Activated T-helper 17 cell treated with anti-CD3 and anti-CD28 coated beads, Interleukin-2, amount 50 U/mL, for 72 hours (primary cell): ENCODE measurements at places on chromosomes 12 and 14.

DNA sequence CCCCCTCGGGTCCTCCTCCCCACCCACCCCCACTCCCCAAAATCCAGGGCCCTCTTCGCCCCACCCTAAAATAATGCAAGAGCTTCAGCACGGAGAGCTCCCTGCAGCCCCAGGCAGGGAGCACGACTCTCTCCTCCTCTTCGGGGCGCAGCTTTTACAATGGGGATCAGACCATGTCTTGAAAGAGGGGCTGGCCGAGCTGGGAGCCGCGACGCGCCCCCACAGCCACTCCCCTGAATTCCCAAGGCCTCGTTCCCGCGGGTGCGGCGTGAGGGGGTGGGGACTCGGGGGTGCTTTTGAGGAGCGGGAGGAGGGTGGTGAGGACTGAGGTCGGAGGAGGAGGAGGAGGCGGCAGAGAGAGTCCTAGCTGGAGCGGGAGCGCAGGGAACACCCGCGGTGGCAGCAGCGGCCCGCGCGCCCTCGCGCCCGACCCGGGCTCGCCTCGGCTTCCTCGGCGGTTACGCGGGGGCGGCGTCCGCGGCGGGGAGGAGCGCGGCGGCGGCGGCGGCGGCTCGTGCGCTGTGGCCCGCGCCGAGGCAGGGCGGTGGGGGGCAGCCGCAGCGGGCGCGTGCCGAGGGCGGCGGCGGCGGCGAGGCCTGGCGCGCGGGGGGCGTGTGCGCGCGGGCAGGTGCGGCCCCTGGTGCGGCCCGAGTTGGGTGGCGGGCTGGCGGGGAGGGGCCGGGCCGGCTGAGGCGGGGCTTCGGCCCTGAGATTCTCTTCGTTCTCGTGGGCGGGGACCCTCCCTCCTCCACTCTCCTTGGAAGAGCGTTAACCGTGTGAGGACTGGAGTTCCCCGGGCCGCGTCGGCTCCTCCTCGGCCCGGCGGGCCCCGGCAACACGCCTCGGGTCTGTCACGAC lies at the start of gene ANKS1B:
Gene ANKS1B, minus strand, starts transcription at position 666 of the 858 bp plus-strand sequence. CDS start 699 bp downstream, outside the sequence.
- H3K27me3 ChIP-seq: peaks cover 46% of the 10 kb centered on the region
- no peak within 1 kb of the TSS for H3K27ac ChIP-seq
- H3K4me3 ChIP-seq: peak within 1 kb of the TSS; percentile 65
- peak; percentile 45 for ATAC-seq
- no peaks in the 10 kb centered on the region for H3K4me1 ChIP-seq
- H3K36me3 ChIP-seq: peaks cover 9% of the 10 kb centered on the region

- no peak overlapping the region for H3K4me3 ChIP-seq
- ATAC-seq: no peak
- H3K27ac ChIP-seq: no peak overlapping the region
- H3K4me1 ChIP-seq: peaks cover 24% of the 10 kb centered on the region
- H3K36me3 ChIP-seq: no peaks in the 10 kb centered on the region
- peaks cover 10% of the 10 kb centered on the region for H3K27me3 ChIP-seq
Measured at GRCh38 chr12:52630008-52630500, 11.7 kb upstream of the KRT73 start.

GRCh38 chr14:30020271-30020670 lies 92.6 kb upstream of the PRKD1 start:
- no peak for ATAC-seq
- H3K4me3 ChIP-seq: no peak overlapping the region
- H3K27me3 ChIP-seq: no peaks in the 10 kb centered on the region
- H3K4me1 ChIP-seq: no peaks in the 10 kb centered on the region

GRCh38 chr12:9992296-9992695 lies 6.6 kb downstream of the CLEC1B start:
- H3K36me3 ChIP-seq: no peaks in the 10 kb centered on the region
- no peak overlapping the region for H3K4me3 ChIP-seq
- H3K27me3 ChIP-seq: peaks cover 28% of the 10 kb centered on the region
- ATAC-seq: no peak
- H3K27ac ChIP-seq: no peak overlapping the region

GRCh38 chr14:64508215-64508776 lies 3.7 kb downstream of the ZBTB1 start:
- H3K27ac ChIP-seq: peak overlapping the region; percentile 97
- H3K27me3 ChIP-seq: no peaks in the 10 kb centered on the region
- peak overlapping the region; percentile 91 for H3K4me3 ChIP-seq
- peaks cover 39% of the 10 kb centered on the region for H3K4me1 ChIP-seq
- no peak for ATAC-seq

DNA sequence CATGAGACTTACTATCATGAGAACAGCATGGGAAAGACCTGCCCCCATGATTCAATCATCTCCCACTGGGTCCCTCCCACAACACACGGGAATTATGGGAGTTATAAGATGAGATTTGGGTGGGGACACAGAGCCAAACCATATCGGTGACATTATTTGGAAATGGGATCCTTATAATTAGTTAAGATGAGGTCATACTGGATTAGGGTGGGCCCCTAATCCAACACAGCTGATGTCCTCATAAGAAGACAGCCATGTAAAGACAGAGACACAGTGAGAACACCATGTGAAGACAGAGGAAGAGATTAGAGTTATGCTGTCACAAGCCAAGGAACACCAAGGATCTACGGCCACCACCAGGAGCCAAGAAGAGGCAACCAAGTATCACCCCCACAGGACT lies 161.7 kb downstream of the SPTSSA start:
- no peaks in the 10 kb centered on the region for H3K4me1 ChIP-seq
- H3K4me3 ChIP-seq: no peak overlapping the region
- peaks cover 12% of the 10 kb centered on the region for H3K27me3 ChIP-seq
- H3K27ac ChIP-seq: no peak overlapping the region

- no peaks in the 10 kb centered on the region for H3K36me3 ChIP-seq
- no peaks in the 10 kb centered on the region for H3K4me1 ChIP-seq
- no peak overlapping the region for H3K4me3 ChIP-seq
- H3K27me3 ChIP-seq: peaks cover 3% of the 10 kb centered on the region
- no peak for ATAC-seq
- no peak overlapping the region for H3K27ac ChIP-seq
Measured at GRCh38 chr12:129870136-129870535, 33.7 kb downstream of the TMEM132D start.

GRCh38 chr12:86662464-86662863 lies 406.3 kb upstream of the MGAT4C start:
- no peaks in the 10 kb centered on the region for H3K27me3 ChIP-seq
- no peak overlapping the region for H3K4me3 ChIP-seq
- no peaks in the 10 kb centered on the region for H3K36me3 ChIP-seq
- no peaks in the 10 kb centered on the region for H3K4me1 ChIP-seq
- H3K27ac ChIP-seq: no peak overlapping the region

DNA sequence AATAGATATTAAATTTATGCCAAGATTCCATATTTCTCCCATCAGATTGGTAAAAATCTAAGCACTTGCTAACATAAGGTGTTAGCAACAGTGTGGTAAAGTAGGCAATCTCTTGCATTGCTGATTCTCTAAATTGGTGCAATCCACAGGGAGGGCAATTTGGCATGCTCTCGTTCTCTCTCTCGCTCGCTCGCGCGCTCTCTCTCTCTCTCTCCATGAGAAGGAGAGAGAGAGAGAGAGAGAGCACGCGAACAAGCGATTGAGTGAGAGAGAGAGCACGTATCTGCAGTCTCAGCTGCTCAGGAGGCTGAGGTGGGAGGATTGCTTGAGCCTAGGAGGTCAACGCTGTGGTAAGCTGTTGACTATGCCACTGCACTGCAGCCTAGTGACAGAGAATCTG lies 25.9 kb downstream of the PSEN1 start:
- no peak for ATAC-seq
- no peaks in the 10 kb centered on the region for H3K27me3 ChIP-seq
- H3K27ac ChIP-seq: no peak overlapping the region
- H3K4me3 ChIP-seq: no peak overlapping the region
- H3K4me1 ChIP-seq: no peaks in the 10 kb centered on the region

GRCh38 chr12:75984577-75985182 lies 46.9 kb downstream of the PHLDA1 start:
- H3K4me3 ChIP-seq: peak overlapping the region; percentile 15
- peak; percentile 77 for ATAC-seq
- H3K27me3 ChIP-seq: no peaks in the 10 kb centered on the region
- peaks cover 29% of the 10 kb centered on the region for H3K4me1 ChIP-seq
- peak overlapping the region; percentile 23 for H3K27ac ChIP-seq

- peak; percentile 76 for ATAC-seq
- H3K27me3 ChIP-seq: no peaks in the 10 kb centered on the region
- no peaks in the 10 kb centered on the region for H3K36me3 ChIP-seq
Measured at GRCh38 chr14:92717571-92718042, 30.8 kb downstream of the LGMN start.

DNA sequence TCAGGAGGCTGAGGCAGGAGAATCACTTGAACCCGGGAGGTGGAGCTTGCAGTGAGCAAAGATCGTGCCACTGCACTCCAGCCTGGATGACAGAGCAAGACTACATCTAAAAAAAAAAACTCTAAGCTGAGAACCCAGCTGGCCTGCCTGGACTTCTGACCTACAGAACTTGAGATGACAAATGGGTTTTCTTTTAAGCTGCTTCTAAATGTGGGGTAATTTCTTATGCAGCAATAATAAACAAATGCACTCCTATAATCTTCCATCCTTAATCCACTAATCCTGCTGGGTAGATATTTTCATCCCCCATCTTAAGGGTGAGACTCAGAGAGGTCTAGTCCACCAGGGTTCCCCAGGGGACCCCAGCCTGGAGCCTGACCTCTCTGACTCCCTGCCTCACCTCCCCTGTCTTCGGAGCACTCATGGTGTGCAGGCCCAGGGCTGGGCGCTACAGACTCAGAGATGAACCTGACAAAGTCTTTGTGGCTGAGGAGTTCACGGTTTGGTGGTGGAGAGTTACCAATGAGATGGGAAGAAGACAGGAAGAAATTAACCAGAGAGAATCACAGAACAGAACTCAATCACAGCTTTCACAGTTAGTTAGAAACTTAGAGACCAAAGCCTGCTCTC lies 39.7 kb upstream of the BDKRB2 start:
- H3K27ac ChIP-seq: no peak overlapping the region
- H3K4me1 ChIP-seq: no peaks in the 10 kb centered on the region
- ATAC-seq: no peak
- no peaks in the 10 kb centered on the region for H3K36me3 ChIP-seq
- H3K27me3 ChIP-seq: peaks cover 8% of the 10 kb centered on the region

- ATAC-seq: no peak
- H3K4me3 ChIP-seq: no peak overlapping the region
- no peak overlapping the region for H3K27ac ChIP-seq
- H3K4me1 ChIP-seq: no peaks in the 10 kb centered on the region
- H3K27me3 ChIP-seq: peaks cover 52% of the 10 kb centered on the region
- H3K36me3 ChIP-seq: no peaks in the 10 kb centered on the region
Measured at GRCh38 chr14:99872786-99873440, 79.7 kb downstream of the EML1 start.

GRCh38 chr12:127214186-127214585 lies 1052.8 kb upstream of the TMEM132C start:
- no peaks in the 10 kb centered on the region for H3K4me1 ChIP-seq
- no peak overlapping the region for H3K27ac ChIP-seq
- ATAC-seq: no peak
- H3K36me3 ChIP-seq: no peaks in the 10 kb centered on the region

DNA sequence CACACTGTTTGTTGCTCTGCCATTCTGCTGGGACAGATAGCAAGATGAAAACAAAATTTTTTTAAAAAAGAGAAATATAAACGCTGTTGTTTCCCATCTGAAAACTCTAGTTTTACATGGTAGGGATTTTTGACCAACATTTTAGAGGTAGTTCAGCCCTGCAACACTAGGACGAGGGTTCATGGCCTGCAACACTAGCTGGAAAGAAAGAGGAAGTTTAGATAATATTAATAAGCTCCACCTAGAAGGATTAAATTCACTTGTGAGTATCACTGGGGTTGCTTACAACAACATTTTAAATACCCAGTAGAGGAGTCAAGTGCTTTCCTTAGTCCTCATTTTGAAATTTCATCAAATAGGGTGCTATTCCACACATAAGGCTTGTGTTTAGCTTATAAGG lies 68.2 kb downstream of the SRGAP1 start:
- H3K4me1 ChIP-seq: no peaks in the 10 kb centered on the region
- no peaks in the 10 kb centered on the region for H3K36me3 ChIP-seq
- H3K27me3 ChIP-seq: peaks cover 4% of the 10 kb centered on the region
- ATAC-seq: no peak
- no peak overlapping the region for H3K27ac ChIP-seq

DNA sequence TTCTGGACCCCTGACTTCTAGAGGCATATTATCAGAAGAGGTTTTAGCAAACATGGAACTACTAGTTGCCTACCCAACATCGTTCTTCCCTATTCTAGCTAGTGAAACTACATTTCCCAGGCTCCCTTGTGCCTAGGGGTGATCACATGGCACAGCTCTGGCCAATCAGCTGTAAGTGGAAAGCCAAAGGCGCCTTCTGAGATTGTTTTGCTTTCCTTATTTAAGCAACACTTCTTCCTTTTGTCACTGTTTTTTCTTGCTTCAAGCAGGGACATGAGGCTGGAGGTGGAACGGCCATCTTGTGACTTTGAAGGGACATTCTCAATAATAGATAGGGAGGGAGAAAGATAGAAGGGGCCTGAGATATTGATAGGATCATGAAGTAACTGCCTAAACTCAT lies 136.7 kb downstream of the ZNF664 start:
- no peaks in the 10 kb centered on the region for H3K4me1 ChIP-seq
- H3K27me3 ChIP-seq: no peaks in the 10 kb centered on the region
- H3K27ac ChIP-seq: no peak overlapping the region
- H3K4me3 ChIP-seq: no peak overlapping the region

GRCh38 chr12:22325218-22325617 lies 9.3 kb downstream of the ST8SIA1 start:
- peaks cover 34% of the 10 kb centered on the region for H3K4me1 ChIP-seq
- no peak overlapping the region for H3K4me3 ChIP-seq
- no peak for ATAC-seq
- no peaks in the 10 kb centered on the region for H3K27me3 ChIP-seq
- no peaks in the 10 kb centered on the region for H3K36me3 ChIP-seq

GRCh38 chr12:102215992-102216691 lies 18.5 kb upstream of the PMCH start:
- H3K27me3 ChIP-seq: no peaks in the 10 kb centered on the region
- no peaks in the 10 kb centered on the region for H3K36me3 ChIP-seq
- no peaks in the 10 kb centered on the region for H3K4me1 ChIP-seq
- no peak overlapping the region for H3K4me3 ChIP-seq
- ATAC-seq: no peak
- H3K27ac ChIP-seq: no peak overlapping the region

- no peaks in the 10 kb centered on the region for H3K4me1 ChIP-seq
- H3K27me3 ChIP-seq: no peaks in the 10 kb centered on the region
- H3K4me3 ChIP-seq: no peak overlapping the region
- no peaks in the 10 kb centered on the region for H3K36me3 ChIP-seq
Measured at GRCh38 chr14:72543341-72543740, 350.6 kb downstream of the DPF3 start.

DNA sequence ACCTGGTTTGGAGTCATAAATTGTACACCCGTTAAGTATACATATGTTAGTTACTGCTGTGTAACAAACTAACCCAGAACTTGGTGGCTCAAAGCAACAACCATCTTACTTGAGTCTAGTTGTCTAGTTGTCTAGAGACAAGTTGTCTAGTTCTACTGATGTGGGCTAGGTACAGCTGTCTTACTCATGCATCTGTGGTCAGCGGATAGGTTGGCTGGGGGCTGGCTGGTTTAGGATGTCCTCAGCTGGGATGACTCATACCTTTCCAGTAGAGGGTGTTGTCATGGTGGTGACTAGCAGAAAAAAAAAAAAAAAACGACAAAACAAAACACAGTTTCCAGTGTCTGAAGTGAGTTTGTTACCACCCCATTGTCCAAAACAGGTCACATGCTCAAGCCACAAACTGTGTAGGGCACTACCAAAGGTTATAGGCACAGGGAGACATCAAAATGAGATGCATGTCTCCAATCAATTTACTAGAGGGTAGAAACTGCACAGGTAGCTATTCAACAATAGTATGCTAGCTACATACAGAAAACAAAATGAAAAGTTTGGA lies 680.3 kb downstream of the MED13L start:
- no peaks in the 10 kb centered on the region for H3K4me1 ChIP-seq
- no peak overlapping the region for H3K27ac ChIP-seq
- H3K27me3 ChIP-seq: peaks cover 3% of the 10 kb centered on the region
- no peak overlapping the region for H3K4me3 ChIP-seq
- no peaks in the 10 kb centered on the region for H3K36me3 ChIP-seq
